ENCODE measurements at places on chromosomes 6 and 20. TPM values are rescaled to one million over a fixed set of nuclear protein-coding genes. Genes with fewer than 3 reads are reported as not detected.

GRCh38 chr6:36117658-36118549, 12.4 kb upstream of the MAPK13 start:
- no peak for DNase-seq

DNA sequence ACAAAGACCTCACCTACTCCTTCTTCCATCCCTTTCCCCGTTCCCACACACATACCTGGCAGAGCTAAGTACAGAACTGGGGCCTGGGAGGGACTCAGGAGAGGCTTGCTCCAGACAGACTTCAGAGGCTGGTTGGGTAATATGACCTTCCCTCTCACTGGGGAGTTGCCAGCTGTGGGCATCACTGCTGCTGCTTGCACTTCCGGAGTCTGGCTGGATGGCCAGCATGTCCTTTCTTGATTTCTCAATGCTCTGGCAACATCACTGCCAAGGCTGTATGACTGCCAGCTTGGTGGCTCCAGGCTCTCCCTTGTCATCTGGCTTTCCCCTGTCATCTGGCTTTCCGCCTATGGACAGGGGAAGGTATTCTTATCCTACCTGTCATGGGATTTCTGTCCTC, 47.8 kb downstream of the CDH22 start:
- no peak for DNase-seq

DNA sequence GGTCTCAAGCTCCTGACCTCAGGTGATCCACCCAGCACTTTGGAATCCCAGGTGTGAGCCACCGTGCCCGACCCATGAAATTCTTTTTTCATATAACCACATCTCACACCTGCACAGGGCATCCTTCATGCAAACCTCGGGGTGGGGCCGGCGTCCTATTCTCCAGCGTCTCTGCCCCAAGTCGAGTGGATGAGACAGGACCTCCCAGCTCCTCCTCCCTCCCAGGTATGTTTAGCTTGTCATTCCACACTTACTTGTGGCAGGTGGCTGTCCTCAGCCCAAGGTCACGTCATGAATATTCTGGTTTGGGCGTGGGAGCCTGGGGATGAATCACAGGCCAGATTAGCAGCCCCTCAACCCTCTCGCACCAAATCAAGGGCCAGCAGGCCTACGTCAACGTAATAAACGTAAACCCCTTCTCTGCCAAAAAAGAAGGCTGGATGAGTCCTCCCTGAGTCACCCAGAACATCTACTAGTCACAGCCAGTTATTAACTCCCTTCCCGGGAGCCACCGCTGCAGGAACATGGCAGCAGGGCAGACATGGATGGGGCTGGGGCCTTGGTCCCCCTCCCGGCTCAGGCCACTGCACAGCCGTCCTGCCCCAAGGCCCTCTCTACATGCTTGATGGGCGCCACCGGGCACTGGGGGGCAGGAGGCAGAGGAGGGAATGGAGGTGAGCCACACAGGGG, 91.7 kb downstream of the YTHDF1 start:
- DNase-seq = no peak

DNA sequence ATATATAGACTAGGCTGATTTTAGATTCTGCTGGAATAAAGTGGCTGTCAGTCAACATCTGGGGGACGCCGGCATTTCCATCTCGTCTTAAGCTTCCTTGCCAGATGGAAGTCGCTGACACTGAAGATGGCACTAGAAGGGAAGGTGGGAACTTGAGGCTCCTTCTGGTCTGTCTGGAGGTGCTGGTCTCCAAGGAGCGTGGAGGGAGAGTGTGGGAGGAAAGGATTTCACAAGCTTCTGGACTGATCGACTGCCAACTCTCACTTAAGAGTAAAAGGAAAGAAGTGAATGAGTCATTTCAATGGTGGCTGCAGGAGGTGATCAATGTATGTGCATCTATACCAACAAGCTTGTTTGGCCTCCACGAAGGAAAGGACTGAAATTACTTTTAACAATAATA, 40.4 kb downstream of the DUSP22 start:
- DNase-seq = no peak

DNA sequence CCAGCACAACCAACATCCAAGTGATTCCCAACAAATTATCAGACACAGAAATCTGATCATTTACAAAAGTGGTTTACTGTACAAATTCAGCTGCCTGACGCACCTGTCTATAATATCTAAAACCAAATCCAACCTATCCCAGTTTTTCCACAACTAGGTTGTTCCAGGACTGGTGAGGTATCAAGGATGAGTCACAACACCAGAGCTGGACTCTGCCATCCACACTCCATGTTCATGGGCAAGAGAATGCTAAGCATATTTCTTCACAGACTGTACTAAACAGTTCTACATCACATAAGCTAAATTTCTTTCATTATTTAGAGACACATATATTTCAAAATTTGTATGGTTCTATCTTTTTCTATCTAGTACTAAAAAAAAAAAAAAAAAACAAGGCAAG, 141.6 kb downstream of the BTBD9 start:
- no peak for DNase-seq

DNA sequence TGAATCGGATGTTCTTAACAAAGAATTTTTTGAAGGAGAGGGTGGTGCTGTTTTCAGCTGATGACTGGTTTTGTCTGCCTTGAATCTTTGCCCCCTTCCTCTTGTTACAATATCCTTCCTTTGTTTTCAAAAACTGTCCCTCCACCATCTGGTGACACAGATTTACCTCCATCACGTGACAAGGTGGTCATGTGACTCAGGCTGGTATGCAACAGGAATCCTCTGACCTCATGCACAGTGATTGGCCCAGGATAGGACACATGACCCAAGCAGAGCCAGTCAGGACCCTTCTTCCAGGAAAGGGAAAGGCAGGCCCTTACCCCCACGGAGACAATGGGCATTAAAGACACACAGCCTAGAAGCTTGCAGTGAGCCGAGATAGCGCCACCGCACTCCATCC, 84.7 kb upstream of the MC3R start:
- no peak for DNase-seq

GRCh38 chr6:7153789-7154188, 46.0 kb downstream of the RREB1 start:
- DNase-seq = no peak

GRCh38 chr6:116459927-116460326, 1.2 kb upstream of the CALHM6 start:
- DNase-seq = no peak

DNA sequence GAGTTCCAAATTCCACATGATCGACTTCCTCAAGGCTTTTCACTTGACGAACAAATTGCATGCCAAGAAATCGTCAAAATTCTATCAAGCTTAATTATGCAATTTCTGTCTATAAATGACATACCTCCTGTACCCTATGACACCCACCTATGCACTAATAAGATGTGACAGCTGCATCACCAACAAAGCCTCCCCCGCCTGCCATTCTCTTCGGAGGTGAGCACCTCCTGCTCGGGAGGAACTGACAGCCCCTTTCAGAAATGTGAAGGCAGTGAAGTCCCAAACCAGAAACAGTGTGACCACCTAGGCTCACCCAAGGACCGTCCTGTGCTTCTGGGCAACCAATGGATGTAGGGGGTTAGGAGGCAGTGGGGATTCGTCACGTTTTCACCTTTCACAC, 37.1 kb downstream of the GPR6 start:
- no peak for DNase-seq

DNA sequence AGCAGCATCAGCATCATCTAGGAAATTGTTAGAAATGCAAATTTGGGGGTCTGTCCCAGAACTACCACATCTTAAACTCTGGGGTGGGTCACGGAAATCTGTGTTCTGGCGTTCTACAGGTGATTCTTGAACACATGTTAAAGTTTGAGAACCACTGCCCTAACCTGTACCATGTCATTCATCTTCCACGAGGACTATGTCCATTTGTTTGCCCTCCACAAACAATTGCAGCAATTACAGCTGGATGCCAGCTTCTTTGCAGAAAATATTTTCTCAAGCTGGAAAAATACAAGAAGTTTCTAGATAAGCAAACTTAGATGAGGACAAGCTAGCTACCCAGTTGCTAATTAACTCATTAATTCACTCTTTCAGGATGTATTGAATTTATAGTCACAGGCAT, 54.1 kb downstream of the MAFB start:
- DNase-seq = no peak

GRCh38 chr6:149247385-149247763, 70.1 kb upstream of the TAB2 start:
- DNase-seq = no peak

DNA sequence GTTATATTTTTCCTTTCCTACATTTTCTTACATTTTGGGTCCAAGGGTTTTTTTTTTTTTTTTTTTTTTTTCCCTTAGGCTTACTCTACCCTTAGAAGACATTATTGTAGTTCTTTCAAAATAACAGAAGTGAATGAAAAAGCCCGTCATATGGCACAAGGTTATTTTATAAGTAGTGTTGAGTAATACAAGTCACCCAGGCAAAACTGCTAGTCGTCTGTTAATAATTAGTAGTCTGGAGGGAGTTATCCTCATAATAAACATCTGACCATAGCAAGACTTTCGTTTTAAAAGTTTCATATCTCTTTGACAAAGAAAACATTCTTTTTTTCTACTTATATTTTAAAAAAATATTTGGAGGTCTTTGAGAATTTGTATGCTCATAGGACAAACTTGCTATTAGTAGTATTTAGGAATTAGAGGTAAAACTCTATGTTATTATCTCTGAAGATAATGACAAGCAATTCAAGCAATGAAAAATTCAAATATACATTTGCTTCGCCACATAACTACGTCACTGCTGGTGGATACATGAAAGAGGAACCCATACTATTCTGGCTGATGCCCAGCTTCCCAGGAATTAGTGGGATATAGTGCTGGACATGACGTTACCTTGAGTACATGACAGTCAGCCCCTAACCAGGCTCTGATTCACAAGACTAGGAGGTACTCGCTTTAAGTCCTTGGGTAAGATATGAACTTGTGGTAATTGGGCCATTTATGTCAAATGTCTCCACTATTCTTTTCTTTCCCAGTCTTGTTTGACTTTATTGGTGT, 532.8 kb downstream of the GRIK2 start:
- DNase-seq = no peak

DNA sequence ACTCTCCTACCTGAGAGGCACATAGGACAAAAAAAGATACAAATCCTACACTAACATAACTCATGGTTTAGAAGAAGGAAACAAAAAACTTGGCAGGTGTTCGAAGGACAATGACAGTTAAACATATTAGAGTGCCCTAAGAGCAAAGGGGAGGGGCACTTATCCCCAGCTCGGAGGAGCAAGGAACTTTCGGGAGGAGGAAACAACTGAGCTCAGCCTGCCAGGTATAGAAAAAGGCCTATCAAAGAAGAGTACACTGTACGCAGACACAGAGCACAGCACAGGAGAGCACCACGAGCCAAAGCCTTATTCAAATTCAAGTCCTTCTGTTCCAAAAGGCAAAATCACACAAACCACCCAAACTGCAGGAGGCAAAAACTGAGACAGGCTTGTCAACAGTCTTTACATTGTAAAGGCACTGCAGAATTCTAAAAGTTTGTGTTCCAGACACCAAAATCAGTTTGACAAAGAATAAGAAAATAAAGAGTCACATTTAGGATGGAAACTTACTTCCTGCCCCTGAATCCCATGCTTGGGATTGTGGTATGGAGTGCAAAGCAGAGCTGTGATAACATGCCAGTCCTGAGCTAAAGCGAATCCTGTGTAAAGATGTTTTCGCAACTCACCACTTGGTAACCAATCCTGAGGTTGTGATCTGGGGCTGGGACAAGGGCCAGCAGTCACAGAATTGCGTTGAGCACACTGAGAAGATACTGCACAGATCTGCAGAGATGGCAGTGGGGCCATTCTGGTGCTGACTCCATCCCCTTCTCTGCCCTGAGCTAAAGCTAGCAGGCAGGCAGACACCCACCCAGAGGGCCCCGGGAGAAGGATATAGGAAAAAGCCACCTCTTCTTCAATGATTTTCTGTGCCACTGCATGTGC, 108.6 kb downstream of the CHD6 start:
- DNase-seq = no peak

- DNase-seq = no peak
These were observed 582.2 kb upstream of the ARID1B start for GRCh38 chr6:156194981-156195380.

GRCh38 chr20:6644813-6645628, 122.5 kb upstream of the BMP2 start:
- no peak for DNase-seq

GRCh38 chr6:114138577-114139248, 167.8 kb upstream of the HDAC2 start:
- DNase-seq = no peak

GRCh38 chr6:3314621-3315467, 56.1 kb downstream of the PSMG4 start:
- no peak for DNase-seq

GRCh38 chr6:140436023-140436811, 1061.8 kb upstream of the CITED2 start:
- DNase-seq = peak; percentile 12

DNA sequence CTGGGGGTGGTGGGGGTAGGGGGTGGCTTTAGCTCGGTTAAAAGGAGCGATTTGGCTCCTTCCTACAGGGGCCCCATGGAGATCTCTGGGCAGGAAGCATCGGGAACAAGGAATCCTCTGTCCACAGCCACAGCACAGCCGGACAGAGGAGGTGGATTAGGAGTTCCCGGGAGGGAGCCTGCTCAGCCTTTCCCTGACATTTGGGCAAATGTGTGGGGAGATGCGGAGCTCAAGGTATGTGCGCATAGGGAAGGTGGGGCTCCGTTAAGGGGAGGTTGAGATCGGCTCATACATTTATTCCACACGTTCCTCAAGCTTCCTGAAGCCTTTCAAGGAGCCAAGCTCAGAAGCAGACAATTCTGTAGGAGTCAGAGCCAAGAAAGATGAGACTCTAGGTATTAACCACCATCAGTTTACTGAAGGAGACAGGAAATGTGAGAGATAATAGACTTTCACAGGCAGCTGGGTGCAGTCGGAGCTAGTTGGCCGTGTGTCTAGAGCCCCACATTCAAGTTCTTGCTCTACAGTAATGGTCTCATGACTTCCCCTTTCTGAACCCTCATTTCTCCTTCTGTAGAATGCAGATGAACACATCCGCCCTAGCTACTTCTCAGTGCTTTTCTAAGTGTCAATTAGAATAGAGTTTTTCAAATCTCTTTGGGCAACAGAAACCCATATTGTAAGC, 40.8 kb upstream of the EPB41L1 start:
- DNase-seq = no peak

HDGFL1 gene
- total RNA-seq = not detected

KCNQ5 gene
- 0.20 TPM for total RNA-seq

HSP90AB1 gene
- total RNA-seq = 895 TPM

SNRPB gene
- total RNA-seq = 349 TPM

ADGRF4 gene
- 4.5 TPM for total RNA-seq

TFAP2D gene
- total RNA-seq = not detected

TEAD3 gene
- total RNA-seq = 40.1 TPM

TREM1 gene
- total RNA-seq = not detected

WFDC5 gene
- not detected for total RNA-seq

SLC16A10 gene
- total RNA-seq = 1.7 TPM

PDSS2 gene
- total RNA-seq = 17.8 TPM

OR12D3 gene
- not detected for total RNA-seq
